ENCODE measurements at places on chromosomes 12 and 14.

DNA sequence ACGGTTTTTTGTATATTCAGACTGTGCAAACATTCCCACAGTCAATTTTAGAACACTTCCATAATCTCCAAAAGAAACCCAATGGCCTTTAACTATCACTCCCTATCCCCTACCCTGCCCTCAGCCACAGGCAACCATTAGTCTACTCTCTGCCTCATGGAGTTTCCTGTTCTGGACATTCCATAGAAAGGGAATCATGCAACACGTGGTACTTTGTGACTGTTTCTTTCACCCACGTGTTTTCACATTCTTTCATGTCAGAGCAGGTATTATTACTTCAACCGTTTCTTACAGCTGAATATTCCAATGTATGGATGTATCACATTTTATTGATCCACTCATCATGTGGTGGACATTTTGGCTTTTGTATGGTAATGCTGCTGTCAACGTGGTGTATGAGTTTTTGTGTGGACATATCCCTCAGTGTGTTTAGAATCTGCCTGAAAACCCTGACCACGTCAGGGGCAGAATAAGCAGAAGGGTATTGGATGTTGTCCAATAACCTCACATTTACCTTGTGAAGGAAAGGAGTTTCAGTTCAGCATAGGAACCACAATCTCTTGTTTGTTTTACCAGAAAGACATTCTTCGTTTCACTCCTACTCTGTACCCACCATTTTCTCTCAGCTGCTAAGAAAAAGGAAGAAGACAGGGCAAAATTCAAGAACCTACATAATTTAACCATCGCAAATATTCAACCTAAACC lies 107.5 kb upstream of the DYRK2 start:
- DNase-seq: no peak

DNA sequence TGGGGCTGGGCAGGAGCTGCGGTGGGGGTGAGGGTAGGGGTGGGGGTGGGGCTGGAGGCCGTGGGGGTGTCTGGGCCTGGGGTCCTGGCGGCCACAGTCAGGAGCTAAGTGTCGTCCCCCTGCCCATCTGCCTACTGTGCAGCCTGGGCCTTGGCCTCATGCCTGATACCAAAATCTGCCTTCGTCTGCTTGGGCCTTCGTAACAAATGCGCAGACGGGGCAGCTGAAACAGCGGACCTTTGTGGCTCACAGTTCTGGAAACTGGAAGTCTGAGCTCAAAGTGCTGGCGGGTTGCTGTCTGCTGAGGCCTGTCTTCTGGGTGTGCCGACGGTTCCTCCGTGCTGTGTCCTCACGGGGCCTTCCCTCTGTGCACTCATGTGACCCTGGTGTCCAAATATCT lies 61.7 kb downstream of the KIF26A start:
- no peak for DNase-seq

- no peak for DNase-seq
These were observed 61.0 kb upstream of the PELI2 start for GRCh38 chr14:56057071-56057741.

GRCh38 chr14:64663174-64663573 lies 41.0 kb upstream of the PLEKHG3 start:
- DNase-seq: no peak

- no peak for DNase-seq
These were observed 146.8 kb upstream of the KITLG start for GRCh38 chr12:88726806-88727720.

GRCh38 chr12:114340231-114340630 lies 65.7 kb downstream of the TBX5 start:
- DNase-seq: no peak

DNA sequence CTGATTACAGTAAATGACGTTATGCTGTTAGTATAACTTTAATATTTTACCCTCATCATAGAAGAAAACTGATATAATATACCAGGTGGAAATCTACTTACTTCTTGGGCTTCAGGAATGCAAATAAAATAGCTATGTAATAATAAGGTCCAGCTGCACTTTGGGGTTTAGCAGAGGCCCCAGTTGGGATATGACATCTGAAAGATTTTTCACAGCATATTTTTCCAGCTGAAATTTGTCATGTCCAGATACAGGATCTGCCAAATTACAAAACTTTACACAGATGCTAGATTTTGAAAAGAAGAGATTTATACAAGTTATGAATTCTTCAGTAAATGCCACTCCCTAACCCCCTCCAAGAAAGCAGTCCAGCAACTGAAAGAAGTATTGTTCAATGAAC lies 29.2 kb upstream of the DCN start:
- no peak for DNase-seq

DNA sequence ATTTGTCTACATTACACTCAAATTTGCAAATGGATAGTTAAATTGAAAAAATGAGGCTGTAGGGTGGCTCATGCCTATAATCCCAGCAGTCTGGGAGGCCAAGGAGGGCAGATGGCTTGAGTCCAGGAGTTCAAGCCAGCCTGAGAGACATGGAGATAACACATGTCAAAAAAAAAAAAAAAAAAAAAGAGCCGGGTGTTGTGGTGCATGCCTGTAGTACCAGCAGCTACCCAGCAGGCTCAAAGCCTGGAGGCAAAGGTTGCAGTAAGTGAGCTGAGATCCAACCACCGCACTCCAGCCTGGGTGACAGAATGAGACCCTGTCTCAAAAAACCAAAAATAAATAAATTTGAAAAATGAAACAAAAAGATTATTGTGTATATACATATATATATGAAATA lies 119.9 kb upstream of the MGAT4C start:
- DNase-seq: peak; percentile 9

- no peak for DNase-seq
These were observed 16.0 kb upstream of the ZFP36L1 start for GRCh38 chr14:68808696-68809480.

DNA sequence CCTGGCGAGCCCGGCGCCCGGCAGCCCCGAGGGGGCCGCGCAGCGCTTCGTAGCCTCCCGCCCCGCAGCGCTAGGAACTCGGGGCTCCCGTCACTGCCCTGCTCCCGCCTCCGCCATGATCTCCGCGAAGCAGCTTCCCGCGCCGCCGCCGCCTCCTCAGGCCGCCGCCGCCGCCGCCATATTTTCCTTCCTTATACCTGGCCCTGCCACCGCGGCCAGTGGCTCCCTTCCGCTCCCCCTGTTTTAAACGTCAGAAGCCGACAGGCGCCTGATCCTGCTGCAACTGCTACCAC lies 286 bp downstream of the PPP4R3A start:
- no peak for DNase-seq

- DNase-seq: no peak
These were observed 155.8 kb upstream of the FOXN3 start for GRCh38 chr14:89572596-89573398.

GRCh38 chr14:81385419-81385818 lies 14.7 kb downstream of the STON2 start:
- no peak for DNase-seq

DNA sequence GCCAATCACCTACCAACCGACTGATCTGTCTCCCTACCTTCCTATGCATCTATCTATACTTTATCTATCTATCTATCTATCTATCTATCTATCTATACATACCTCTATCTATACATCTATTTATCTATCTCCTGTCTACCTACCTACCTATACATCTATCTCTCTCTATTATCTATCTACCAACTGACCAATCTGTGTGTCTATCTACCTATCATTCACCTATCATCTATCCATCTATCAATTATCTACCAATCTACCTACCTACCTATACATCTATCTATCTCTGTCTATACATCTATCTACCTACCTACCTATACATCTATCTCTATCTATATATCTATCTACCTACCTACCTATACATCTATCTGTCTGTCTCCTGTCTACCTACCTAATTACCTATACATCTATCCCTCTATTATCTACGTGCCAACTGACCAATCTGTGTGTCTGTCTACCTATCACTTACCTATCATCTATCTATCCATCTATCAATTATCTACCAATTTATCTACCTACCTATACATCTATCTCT lies 3.5 kb downstream of the DNAH10 start:
- no peak for DNase-seq

DNA sequence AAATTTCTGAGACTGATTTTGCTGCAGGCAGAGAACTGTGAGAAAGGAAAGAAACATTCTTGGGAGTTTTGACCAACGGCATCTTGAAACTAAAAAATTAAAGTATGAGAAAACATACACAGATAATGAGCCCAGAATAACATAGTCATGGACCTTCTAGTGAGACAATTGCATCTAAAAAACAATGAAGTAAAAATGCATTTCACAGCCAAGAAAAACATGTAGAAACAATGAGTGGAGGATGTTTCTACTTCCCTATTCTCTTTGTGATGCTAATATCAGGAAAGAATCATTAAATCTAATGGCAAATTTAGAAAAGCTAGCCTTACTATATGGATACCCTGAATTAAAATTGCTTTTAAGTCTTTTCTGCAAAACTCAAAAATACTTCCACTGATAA lies 12.2 kb upstream of the PLEKHG7 start:
- DNase-seq: no peak

- no peak for DNase-seq
These were observed 124.4 kb downstream of the KIF26A start for GRCh38 chr14:104262515-104263514.

DNA sequence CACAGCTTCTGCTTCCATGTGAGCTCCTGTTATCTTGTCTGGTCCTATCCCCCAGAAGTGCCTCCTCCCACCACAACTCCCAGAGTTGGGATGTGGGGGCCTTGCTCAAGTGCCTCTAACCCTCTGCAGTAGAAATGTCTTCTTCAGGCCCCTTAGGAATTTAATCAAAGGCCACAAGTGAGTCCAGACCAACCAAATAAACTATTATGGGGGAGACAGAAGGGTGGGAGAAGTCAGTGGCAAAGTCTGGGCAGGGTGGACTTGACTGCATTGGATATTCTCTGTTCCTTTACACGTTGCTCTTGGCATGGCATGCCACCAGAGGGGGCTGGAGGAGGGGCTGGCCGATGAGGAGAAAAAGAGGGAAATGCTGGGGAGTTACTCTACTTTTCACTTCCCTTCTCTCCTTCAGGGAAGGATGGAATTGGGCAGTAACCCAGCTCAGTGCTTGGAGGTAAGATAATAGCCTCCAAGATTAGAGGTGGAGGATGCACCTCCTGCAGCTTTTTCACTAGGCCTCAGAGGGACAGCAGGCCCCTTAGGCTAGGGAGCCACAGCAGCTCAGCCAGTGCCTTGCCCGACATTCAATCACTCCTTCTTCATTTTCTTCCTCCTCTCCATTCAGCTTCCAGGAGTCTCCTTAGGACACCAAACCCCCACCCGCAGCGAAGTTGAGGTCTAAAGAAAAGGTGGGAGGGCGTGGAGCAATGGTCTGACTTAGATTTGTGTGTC lies 1.2 kb upstream of the AP1G2 start:
- no peak for DNase-seq

DNA sequence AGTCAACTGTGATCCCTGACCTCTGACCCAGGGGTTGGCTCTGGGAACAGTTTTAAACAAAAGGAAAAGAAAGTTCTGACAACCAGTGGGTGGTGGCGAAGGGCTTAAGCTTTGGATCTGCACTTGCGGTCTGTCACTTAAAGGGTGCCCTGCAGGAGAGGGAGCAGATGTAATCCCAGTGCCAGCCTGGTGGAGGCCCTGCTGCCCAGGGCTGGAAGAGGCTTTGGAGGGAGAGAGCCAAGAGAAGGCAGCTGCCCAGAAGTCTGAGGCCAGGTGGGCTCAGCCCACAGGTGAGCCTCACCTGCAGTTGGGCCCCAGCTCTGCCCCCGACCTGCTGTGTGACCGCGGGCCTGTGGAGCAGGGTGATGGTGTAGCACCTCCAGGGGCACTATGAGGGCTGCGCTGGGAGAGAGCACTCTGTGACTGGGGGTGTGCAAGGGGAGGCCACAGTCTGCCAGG lies 19.1 kb downstream of the SH2B3 start:
- no peak for DNase-seq

GRCh38 chr12:32110417-32110816 lies 3.8 kb downstream of the BICD1 start:
- no peak for DNase-seq

GRCh38 chr12:2794191-2794735 lies 507 bp upstream of the FKBP4 start:
- DNase-seq: no peak

DNA sequence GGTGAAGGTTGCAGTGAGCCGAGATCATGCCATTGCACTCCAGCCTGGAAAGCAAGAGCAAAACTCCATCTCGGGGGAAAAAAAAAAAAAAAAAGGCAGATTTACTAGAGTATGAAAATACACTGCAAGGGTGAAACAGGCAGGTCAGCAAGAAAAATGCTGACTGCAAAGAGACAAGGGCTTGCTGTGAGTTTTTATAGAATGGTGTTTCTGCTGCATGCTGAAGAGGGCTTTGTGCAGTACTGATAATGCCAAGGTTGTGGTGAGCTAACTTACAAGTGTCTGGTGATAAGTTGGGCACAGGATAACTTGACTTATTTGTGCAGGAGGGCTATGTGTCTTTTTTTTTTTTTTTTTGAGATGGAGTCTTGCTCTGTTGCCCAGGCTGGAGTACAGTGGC lies 25.9 kb upstream of the SRP54 start:
- DNase-seq: no peak

GRCh38 chr12:49231878-49232655 lies 32.8 kb upstream of the TUBA1C start:
- no peak for DNase-seq

DNA sequence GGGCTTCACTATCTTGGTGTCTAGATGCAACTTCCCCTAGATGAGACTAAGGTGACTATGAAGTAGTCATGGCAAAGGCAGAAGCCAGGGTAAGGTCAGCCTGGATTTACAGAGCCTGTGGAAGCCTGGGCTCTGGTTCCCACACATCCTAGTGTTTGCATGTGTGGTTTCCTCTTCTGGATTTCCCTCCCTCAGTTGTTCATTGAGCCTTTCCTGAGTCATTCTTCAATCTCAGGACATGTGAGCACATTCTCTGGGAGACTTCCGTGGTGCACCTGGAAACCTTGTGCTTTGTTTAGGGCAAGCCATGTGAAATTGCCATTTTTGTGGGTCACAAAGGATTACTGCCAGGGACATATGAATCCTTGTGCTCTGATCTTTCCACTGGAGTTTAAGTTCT lies 236.6 kb downstream of the C12orf75 start:
- no peak for DNase-seq

DNA sequence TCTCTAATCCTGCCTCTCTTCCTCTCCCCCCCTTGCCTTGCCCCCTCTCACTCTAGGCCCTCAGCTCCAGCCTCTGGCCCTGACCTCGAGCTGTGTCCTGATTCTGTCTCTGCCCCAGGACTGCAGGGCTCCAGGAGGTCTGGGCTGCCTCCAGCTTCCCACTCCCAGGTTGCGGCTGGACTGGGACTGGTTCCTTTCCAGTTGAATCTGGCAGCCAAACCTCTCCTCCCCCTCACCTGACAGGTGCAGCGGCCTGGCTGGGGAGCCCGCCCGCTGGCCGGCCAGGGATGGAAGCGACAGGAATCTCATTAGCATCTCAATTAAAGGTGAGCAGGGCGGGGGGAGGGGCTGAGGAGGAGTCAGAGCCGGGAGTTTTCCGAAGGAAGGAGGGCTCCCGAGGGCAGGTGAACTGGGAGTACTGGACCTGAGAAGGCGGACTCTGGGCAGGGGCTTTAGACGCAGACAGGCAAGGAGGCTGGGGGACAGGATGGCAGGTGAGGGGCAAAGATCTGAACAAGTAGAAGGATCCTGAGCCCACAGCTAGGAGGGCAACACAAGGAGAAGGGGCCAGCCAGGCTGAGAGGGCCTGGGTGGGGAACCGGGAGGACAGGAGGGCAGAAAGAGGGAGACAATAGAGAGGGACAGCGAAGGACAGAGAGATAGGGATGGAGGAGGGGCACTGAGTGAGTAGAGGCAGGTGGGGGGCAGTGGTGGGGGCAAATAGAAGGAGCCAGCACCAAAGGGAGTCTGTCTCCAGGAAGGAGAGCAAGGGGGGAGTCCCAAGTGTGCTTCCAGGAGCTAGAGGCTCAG lies at the start of gene SCNN1A:
TSS of gene SCNN1A (minus strand) at position 295 of the 810 bp plus-strand sequence. CDS start 780 bp downstream, outside the sequence.
- DNase-seq: no peak

- no peak for DNase-seq
These were observed 167.4 kb downstream of the RPS29 start for GRCh38 chr14:49418789-49419188.

GRCh38 chr12:106223485-106224354 lies 24.1 kb downstream of the CKAP4 start:
- peak; percentile 42 for DNase-seq

Data from Jurkat, Clone E6-1 (cell line).